ENCODE measurements at places on chromosomes 6 and 20. TPM values are rescaled to one million over a fixed set of nuclear protein-coding genes. Genes with fewer than 3 reads are reported as not detected.

DNA sequence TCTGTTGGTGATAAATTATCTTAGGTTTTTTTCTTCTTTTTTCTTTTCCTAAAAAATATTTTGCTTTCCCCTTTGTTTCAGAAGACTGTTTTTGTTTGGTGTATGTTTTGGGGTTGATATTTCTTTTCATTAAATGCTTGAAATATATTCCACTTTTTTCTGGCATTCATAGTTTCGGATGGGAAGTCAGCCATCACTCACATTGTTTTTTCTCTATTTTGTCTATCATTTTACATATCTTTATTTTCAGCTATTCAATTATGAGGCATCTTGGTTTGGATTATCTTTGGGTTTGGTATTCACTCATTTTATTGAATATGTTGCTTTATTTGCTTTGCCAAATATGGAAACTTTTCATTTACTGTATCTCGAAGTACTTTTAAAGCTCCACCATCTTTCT lies 600.5 kb upstream of the EYS start:
- no peak overlapping the region for H3K4me3 ChIP-seq
- DNase-seq: no peak
- no peaks in the 10 kb centered on the region for H3K36me3 ChIP-seq
- H3K27me3 ChIP-seq: no peaks in the 10 kb centered on the region
- no peaks in the 10 kb centered on the region for H3K4me1 ChIP-seq

DNA sequence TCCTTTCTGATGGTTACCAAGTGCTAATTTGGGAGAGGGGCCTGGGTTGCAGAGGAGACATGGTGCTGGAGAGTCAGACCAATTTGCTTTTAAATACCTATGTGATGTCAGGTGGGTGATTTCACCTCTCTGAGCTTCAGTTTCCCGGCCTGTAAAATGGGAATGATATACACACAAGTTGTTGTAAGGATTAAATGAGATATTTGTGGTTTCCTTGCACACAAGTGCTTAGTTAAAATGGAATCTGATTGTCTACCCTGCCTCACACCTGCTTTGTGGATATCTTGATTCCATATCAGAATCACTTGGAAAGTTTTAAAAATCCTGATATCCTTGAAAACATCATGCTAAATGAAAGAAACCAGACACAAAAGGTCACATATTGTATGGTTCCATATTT lies 44.5 kb downstream of the SCAND1 start:
- DNase-seq: no peak
- H3K4me1 ChIP-seq: peaks cover 9% of the 10 kb centered on the region
- no peak overlapping the region for H3K27ac ChIP-seq
- no peak overlapping the region for H3K4me3 ChIP-seq
- no peaks in the 10 kb centered on the region for H3K27me3 ChIP-seq
- peaks cover 57% of the 10 kb centered on the region for H3K36me3 ChIP-seq

DNA sequence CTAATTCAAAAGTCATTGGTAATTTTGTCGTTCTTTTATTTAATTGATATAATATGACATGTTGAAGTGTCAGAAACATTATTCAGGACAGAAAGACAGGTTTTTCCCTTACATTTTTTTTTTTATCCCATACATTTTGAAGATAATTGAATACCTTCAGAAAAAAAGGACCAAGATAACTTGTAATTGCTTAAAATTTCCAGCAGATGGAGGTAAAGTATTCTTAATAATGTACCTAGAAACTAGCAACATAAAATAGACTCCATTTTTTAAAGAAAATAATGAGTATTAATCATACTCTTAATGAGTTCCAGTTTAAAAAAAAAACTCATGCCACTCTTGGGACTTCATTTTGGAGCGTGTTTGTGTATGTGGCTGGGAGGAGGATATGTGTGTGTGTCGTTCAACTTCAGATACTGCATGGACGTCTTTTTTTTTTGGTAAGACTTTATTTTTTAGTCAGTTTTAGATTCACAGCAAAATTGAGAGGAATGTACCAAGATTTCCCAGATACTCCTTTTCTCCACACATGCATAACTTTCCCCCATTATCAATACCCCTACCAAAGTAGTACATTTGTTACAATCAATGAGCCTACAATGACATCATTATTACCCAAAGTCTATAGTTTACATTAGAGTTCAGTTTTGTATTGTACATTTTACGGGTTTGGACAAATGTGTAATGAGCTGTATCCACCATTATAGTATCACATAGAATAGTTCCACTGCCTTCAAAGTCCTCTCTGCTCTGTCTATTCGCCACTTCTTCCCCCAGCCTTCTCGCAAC lies 79.4 kb downstream of the ROS1 start:
- no peaks in the 10 kb centered on the region for H3K27me3 ChIP-seq
- DNase-seq: no peak
- H3K4me1 ChIP-seq: no peaks in the 10 kb centered on the region
- H3K4me3 ChIP-seq: no peak overlapping the region

DNA sequence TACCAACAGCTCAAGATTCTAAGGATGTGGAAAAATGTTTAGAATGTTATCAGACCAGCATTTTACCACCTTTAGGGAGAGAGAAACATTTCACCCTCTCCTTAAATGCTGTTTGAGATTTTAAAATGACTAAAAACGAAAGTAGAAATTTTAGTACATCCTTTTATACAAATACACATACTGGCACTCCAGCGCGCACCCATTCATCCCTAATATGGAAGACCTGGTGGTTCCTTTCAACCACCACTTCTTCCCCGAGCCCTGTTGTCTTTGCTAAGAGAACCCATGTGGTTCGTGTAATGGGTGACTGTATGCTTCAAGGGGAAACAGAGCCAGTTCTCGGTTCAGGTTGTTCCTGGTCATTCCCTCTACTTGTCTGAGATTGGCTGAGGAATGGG lies 21.3 kb downstream of the SPATA2 start:
- no peaks in the 10 kb centered on the region for H3K4me1 ChIP-seq
- no peak overlapping the region for H3K27ac ChIP-seq
- H3K4me3 ChIP-seq: no peak overlapping the region
- no peaks in the 10 kb centered on the region for H3K27me3 ChIP-seq
- H3K36me3 ChIP-seq: peaks cover 4% of the 10 kb centered on the region

DNA sequence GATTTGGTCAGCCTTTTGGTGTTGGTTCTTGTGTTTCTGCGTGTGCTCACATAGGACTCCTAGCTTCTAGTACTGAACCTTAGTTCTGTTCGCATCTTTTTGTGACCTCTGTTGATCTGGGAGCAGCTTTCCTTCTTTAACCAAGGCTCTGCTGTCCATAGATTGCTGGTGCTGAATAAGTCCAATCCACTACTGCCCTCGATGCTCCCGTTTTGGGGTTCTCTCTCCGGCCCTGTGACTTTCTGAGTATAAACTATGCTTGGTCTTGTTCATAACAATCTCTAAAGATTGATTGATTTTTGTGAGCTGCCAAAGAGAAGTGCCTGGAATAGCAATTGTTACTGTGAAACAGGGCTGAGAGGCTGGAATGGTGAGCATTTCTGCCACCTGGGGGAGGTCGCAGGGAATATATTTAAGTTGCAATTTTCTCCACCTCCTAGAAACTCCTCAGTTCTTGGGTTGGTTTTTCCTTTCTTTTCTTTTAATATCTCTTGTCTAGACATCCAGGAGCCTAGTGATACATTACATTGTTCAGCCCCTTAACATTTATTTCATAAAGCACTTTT lies 422.9 kb upstream of the CHD6 start:
- no peak overlapping the region for H3K4me3 ChIP-seq
- no peaks in the 10 kb centered on the region for H3K36me3 ChIP-seq
- no peak for DNase-seq
- H3K4me1 ChIP-seq: no peaks in the 10 kb centered on the region
- no peaks in the 10 kb centered on the region for H3K27me3 ChIP-seq

DNA sequence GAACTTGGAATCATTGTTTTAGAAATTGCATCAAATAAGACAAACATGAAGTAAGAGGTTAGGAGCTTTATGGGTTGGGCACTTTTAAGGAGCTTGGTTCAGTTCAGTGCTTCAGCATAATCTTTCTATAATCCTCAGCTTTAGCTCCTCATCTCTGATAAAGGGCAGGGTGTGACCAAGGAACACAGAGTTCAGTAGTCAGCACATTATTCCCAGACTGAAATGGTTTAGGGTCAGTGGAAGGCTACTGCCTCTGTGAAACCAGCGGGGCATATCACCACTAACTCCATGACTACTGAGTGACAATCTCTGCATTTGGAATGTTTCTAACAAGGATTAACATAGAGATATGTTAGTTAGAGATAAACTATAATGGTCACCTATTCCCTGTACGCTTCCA lies 36.9 kb downstream of the CRYBG1 start:
- no peaks in the 10 kb centered on the region for H3K36me3 ChIP-seq
- no peak for DNase-seq
- H3K4me3 ChIP-seq: no peak overlapping the region

Gene CCDC170
- 0.66 TPM for total RNA-seq

Gene PRRT1
- 0.21 TPM for total RNA-seq

Gene WFDC10B
- total RNA-seq: not detected

Measured in tibial nerve (tissue), 4 donors.